ENCODE measurements at places on chromosomes 4 and X.

DNA sequence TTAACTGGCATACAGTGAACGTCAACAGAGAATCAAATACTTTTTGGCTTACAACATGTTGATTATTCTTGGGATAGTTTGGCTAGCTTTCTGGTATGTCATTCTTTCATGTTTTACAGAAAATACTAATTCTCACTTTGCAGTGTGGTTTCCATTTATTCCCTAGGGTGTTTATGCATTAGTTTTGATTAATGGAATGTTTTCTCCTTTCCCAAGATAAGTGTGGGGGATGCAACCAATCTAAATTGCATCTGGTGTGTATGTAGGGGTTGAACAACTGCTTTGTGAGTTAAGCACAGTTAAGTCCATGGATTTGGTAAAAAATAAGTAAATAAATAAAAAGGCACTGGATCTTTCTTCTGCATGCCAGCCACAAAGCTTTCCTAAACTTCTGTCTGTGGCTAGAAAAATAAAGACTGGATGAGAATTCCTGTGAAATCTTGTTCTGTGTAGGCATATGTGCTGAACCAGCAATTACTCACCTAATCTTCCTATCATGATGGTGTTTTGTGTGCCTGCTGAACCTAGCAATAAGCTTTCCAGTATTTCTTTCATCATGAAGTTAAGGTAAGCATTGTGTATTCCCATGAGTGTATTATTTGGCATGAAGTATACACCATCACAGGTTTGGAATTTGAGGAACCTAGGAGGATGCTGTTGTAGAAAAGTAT, 50.6 kb upstream of the TENM3 start:
- no peak for DNase-seq

- no peak for DNase-seq
These were observed 841.9 kb upstream of the HS3ST1 start for GRCh38 chr4:12270546-12270945.

GRCh38 chr4:184457535-184458249, 16.7 kb downstream of the IRF2 start:
- no peak for DNase-seq

DNA sequence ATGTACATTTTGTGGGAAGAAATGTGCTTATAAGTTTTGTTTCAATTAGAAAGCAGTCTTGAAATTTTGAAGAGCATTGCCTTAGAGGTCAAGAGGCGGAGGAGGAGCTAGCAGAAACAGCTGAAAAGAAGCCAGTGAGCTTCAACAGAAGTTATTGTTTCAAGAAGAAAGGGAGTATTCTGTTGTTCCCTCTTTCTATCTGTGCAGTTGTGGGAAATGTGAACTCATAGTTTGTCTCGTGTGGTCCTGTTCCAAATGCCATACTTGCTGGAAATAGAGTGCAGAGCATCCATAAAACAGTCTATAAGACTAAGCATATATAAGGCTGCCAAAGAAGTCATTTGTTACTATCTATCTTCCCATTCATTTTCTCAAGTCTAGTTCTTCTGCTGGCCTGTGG, 1015.7 kb downstream of the DMD start:
- DNase-seq: no peak

DNA sequence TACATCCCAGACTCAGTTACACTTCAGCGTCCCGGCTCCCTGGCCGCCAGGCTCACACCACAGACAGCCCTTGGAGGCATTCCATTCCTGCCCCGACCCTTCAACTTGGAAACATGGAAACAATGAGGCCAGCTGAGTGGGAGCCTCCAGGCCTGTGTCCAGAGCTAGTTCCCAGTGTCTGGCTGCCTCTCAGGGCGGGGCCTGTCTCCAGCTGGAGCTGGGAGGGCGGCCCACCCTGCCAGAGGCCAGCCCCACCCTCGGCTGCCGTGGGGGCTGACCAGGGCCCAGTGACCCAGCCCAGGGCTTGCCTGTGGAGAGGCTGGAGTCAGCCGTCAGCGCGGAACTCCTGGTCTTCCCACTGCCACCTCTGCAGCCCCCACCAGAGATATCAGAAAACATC, 37.4 kb upstream of the SPON2 start:
- no peak for DNase-seq

GRCh38 chrX:65990702-65991101, 49.2 kb downstream of the VSIG4 start:
- DNase-seq: no peak
